ENCODE measurements at places on chromosomes 3 and 15.
A peak's percentile ranks its signal among the peaks of the same experiment; 100 is the strongest.

DNA sequence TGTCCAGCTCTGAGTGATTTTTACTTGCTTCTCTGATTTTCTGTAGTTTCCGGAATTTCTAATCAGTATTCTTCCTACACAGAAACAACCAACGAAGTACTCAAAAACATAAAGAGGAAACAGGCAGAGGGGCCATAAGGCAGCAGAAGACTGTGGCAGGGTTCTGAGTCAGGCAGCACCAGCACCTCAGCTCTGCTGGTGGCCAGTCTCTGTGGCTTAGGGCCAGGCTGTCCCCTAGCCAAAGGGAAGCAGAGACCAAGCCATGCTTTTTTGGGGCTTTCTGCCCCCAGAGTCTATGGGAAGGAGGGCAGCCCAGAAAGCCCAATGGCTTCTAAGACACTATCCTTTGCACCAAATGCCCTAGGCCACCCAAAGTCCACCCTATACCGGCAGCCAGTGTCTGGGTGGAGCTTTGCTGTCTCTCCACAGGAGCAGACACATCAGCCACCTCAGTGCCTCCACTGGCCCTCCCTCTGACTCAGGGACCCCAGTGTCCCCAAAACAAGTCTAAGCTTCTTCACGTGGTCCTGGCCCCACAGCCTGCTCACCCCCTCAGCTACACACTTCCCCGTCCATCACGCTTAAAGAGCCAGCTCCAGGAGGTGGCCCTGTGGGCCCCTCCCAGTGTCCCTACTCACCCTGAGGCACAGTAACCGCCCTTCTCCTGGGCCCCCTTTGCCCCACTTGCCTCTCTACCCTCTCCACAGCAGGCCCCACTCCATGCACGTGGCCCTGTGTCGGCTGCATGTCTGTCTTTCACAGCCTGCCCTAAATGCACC lies 46.2 kb downstream of the CCDC12 start:
- DNase-seq: no peak

DNA sequence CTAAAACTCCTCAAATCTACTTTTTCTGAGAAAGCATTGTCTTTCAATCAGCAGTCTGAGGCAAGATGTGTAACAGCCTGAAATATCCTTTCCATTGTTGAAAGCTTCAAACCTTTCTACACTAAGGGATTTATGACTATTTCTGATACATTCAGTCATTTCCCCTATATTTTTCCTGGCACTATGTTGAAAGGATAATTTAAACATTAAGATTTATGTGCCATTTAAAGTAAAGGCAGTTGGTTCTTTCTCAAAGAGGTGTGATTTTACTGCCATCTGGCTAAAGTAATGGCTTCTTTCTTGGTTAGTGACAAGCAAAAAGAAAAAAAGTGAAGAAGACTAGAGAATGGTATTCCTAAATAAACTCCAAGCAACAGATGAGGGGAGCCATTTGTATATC lies 249.6 kb upstream of the COL8A1 start:
- DNase-seq: no peak

DNA sequence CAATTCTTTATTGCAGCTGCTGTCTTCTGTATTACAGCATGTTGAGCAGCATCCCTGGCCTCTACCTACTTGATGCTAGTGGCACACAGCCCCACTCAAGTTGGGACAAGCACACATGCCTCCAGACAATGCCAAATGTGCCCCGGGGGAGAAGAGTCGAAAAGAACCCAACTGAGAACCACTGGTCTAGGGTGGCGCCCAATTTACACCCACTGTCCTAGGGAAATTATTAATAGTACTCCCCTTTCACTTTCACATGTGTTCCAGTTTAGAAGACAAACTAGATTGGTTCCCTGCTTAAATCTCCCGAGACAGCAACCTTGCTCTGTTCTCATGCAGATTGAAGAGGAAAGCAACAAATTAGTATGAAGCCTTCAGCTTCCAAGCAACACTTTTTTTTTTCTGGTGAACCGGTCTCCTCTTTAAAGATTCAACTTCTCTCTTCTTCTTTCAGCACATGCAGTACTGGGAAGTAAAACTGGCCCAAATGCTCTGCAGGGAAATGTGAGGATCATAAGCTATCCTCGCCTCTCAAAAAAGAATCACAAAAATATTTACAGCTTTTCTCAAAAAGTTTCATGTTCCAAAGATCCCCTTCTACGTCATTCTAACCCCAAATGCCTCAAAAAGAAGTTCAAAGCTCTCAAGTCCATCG lies 823.9 kb upstream of the CFAP20DC start:
- no peak for DNase-seq

- no peak for DNase-seq
These were observed 253.1 kb downstream of the RBMS3 start for GRCh38 chr3:29534006-29534405.

DNA sequence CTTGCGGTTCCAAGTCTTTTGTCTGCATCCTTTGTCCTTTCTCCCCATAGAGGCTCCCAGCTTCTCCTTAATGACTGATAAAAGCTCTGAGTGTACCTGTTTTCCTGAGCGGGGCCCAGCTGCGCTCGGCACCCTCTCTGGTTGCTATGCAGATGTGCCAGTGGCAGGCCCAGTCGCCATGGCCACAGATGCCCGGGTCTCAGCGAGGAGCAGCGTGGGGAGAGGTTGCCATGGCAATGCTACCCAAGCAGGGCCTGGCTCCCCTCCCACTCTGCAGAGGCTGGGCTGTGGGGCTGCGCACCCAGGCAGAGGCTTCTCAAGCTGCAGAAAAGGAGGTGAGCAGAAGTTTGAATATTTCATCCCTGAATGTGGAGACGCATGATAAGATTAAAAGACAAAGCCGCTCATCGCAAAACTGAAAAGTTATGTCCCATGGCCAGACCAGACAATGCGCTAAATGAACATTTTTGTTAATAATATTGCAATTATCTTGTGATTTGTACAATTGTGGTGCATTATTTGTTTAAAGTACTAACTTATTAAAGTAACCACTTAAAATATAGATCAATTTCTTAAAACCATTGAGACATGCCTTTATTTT lies 66.1 kb downstream of the TPRA1 start:
- DNase-seq: peak; percentile 77

DNA sequence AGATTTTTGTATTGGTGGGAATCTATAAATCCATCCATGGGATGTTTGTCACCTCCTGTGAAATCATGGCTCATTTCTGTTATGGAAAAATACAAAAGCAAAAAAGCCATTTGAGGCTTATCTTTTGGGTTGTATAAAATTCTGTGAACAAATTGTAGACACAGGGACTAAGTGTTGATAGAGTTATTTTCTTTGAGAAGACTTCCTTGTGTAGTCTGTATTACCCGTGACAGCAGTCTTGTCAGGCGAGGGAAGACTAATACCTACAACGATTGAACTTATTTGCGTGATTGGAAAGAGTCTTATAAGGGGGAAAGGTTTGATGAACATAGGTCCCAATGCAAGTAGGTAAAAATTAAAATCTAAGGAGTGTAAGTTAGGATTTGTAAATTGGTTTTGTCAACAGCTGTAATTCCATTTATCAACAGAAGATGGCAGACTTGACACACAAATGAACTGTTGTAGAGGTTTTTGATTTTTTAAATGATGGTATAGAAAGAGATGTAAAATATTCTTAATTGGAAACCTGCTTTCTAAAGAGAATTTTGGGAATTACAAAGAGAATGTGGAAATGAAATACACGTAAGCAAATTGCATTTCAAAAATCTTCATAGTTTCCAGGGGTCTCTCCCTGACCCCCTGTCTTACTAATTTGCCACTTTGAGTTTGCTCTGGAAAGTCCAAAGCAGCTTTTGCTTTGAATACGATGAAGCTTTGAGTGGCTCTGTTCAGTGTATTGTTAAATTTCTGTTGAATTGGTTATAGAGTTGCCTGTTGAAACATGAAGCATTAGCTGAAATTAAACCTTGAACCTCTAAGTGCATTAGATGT lies 33.2 kb downstream of the SLC25A26 start:
- DNase-seq: no peak

DNA sequence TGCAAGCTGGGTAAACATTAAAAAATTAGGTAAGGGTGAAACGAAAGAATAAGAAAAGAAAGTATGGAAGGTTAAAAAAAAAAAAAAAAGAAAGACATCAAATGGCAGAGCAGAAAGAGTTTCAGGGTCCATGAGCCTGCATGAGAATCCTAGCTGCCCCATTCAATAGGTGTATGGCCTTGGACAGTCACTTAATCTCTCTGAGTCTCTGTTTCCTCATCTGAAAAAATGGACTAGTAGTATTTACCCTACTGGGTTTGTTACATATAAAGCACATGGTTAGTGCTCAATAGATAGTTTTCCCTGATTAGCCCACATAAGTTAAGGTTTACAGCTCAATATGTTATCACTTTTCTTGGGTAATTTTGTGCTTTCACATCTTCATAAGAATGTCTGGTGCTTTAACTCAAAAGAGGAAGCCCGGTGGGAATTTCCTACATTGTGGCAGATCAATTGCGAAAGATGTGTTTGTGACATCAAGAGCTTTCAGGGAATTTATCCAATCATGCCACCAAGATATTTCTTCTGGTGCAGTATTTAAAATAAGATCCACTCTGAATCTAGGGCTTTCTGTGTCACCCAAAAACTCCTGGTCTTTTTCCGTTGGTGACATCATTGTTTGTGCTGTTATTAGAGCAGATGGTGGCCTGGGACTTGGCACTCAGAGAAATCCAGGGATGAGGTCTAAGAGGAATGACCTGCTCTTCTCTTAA lies 57.2 kb upstream of the UBE2E1 start:
- no peak for DNase-seq

GRCh38 chr3:177607589-177607988 lies 410.3 kb upstream of the TBL1XR1 start:
- DNase-seq: no peak

GRCh38 chr15:68427366-68427765 lies 4.6 kb downstream of the ITGA11 start:
- no peak for DNase-seq

- DNase-seq: no peak
These were observed 200.7 kb downstream of the KCNH8 start for GRCh38 chr3:19348941-19349564.

- no peak for DNase-seq
These were observed 13.3 kb downstream of the GRAMD2A start for GRCh38 chr15:72184165-72184811.

- peak; percentile 23 for DNase-seq
These were observed 27.8 kb upstream of the POLG start for GRCh38 chr15:89362203-89363101.

GRCh38 chr3:128849911-128850455 lies 29.4 kb upstream of the ACAD9 start:
- DNase-seq: no peak

DNA sequence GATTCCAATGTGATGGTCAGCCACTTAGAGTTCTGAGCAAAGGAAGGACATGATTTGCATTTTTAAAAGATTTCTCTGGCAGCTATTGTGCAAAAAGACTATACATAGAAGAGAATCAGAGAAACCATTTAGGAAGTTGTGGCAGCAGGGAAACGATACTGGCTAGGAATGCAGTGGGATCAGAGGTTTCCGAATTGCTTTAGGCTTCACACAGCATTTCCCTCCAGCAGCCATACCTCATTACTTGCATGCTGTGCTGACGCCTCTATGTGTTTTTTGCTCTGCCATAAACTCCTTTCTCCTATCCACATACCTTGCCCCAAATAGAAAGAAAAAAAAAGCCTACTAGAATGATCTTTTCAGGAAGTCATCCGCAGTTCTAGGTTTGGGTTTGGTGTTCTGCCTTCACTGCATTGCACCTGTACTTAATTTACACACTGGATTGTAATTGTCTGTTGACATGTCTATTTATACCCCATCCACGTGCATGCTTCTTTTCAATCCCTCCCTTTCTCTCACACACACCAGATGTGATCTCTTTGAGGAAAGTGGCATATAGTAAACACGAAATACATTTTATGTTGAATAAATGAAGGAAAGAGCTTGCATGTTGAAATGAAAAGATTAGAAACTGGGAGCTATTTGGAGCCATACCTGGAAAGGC lies 860.3 kb upstream of the SEMA6D start:
- no peak for DNase-seq

GRCh38 chr3:196082619-196082971 lies 705 bp upstream of the TFRC start:
- no peak for DNase-seq

Measured in NCI-H2107 (cell line).